ENCODE measurements at places on chromosomes 13 and 19.
A peak's percentile ranks its signal among the peaks of the same experiment; 100 is the strongest.

DNA sequence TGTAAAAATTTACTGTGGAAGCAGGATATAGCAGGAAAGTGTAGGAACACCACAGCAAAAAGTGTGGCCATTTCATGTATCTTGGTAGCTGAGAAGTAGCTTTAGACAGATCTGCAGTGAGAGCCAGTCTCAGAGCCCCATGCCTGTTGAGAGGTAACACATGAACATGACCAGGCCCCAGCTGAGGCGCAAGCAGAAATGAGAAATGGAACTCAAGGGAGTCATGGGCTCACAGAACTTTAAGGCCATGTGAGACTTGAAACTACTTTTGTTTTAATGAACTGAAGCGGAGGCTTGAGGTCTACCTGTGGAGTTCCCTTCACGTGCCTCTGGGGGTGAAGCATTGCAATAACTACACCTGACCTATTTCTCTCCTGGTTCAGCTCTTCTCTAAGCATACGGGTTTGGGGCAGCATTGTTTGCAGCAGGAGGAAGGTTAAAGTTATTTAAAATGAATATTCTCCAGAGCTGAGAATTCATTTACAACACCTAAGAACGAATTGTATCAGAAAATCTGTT, 3.3 kb downstream of the MYO16 start:
- no peak for DNase-seq

DNA sequence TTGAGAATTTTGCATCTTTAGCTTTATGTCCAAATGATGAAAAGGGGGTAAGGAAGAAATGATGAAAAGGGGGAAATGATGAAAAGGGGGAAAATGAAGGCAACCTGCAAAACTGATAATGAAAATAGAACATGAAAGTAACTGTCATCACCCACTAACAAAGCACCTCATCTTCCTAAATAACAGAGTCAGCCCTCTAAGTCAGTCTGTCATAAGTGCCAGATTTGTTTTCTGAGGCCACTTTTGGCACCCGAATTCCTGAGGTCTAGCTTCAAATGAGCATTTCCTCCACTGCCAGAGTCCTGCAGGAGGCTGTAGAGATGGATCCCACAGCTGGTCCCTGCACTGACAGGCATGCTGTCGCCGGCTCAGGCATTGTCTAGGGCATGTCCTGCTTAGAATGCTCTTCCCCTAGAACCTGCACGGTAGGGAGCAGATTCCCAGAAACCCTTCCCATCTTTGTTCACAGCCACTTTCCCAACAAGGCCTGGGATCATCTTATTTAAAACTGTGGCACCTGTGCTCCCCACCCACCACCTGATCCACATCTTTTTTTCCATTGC, 25.3 kb downstream of the RAP2A start:
- no peak for DNase-seq

- no peak for DNase-seq
Measured at GRCh38 chr19:54492568-54492967, 10.1 kb upstream of the LAIR2 start.

DNA sequence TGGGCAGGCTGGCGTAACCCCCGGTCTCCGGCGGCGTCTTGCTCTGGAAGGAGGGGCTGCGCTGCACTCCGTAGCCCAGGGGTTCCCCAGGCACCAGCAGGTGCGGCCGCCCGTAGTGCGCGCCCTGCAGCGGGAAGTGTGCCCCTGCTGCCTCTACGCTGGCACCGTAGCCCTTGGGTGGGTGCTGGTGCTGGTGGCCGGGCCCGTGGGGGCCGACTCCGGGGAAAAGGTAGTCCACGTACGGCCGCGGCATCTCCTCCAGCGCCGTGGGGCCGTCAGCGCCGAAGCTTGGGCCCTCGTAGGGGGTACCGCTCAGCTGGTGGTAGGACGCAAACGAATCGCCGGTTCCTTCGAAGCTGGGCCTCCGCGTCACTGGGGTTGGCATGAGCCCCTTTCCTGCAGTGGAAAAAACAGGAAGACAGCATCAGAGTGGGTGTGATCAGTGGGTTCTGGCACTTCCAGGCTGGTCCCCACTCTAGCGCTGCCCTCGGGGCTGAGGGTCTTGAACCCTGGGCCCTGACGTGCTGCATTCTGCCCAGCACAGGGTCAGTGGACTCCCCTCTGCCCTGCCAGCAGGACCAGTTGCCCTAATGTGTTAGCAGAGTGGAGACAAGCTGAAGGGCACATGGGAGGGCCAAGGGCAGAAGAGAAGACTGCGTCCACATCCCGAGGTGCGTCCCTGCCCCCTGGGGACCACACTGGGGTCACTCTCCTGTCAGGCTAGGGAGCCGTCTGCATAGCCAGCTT, 72.3 kb downstream of the LATS2 start:
- DNase-seq: no peak

- peak; percentile 72 for DNase-seq
Measured at GRCh38 chr19:2186071-2186846, 22.5 kb downstream of the DOT1L start.

DNA sequence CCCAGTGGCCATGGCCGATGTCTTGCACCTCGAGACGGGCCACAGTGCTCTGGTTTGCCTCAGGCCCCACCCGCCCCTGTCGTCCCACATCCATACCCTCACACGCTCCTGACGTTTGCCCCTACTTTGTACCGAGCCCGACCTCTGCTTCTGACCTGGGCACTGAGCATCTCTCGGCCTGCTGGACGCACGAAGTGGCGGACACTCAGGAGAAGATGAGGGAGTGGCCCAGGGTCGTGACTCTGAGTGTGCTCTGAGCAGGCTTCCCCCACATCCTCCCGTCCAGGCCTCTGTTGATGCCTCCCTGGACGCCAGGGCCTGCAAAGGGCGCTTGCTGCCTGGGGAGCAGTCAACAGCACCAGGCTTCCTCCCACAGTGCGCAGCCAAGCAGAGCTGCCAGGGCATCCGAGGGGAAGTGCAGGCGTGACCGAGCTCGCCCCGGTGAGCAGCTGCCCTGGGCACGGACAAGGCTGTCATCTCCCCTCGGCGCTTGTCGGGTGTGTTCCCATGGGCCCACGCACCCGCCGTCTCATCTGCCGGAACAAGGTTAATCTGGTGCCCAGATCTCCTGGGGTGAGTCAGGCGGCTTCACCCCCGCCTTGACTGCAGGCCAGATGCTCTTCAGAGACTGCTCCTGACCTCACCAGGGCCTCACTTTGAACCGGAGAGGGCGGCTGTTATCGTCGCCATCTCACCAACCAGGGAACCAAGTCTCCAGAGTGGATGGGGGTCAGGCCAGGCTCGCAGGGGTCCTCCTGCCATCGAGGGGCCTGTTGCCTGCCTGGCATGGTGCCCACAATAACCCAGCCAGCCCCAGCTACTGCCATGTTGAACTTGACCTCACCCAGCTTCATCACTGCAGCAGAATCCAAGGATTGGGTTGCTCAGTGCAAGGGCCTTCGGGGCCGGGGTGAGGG, 27.2 kb downstream of the COMP start:
- DNase-seq: no peak

DNA sequence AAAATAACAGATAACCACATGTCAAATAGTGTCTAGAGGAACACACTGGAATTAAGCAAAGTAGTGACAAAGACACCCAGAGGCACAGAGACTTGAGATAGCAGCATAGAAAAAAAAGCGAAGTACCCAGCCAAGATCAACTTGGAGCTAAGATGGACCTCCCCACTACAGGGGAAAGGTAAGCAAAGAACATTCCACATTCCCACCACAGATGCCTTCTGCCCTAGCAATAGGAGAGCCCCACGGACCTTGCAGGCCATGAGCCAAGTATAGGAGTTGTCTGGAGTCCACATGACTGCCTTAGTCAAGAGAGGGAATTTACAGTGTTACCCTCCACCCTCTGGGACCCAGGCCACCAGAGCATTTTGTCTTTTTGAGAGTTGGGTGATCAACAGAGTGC, 110.7 kb upstream of the SPRY2 start:
- DNase-seq: no peak

- DNase-seq: no peak
Measured at GRCh38 chr19:7386308-7386707, 37.6 kb downstream of the ARHGEF18 start.

GRCh38 chr13:48126944-48127830, 32.3 kb upstream of the MED4 start:
- DNase-seq: peak; percentile 73

DNA sequence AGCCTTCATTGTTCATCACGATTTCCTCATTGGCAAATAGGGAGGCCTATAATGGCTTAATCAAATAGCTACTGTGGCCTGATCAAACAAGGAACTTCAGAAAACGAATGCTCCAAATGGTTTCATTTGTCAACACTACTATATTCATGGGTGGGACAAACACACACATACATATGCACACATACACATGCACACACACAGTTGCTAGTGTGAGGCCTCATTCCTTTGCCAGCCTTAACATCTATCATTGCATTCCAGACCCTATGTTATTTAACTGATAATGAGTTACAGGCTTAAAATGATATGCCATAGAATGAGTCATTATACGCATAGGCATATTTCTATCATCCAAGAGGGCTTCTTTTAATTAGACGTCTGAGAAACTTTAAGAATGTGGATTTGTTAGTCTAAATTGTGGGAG, 140.2 kb downstream of the KLF5 start:
- DNase-seq: no peak

- DNase-seq: no peak
Measured at GRCh38 chr19:4016903-4017638, 9.5 kb downstream of the PIAS4 start.

DNA sequence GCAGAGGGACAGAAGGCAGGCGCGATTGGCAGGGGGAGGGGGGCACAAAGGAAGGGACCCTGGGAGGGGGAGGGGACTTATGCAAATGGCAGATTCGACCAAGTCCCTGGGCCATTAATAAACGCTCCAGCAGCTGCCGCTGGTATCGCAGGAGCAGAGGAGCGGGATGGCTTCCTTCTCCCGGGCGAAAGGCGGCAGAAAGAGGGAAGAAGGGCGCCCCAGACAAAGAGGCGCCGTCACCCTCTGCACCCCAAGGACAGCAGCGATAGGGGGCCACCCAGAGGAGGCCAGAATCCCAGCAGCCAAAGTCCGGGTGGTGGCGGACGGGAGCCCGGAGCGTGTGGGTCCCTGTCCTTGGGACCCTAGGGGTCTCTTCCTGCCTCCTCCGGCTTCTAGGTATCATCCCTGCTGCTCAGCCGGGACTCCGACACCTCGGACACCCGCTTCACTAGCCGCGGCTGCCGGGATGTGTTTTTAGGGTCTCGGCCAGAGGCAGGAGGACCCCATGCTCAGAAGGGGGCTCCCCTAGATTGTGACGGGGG, 1.9 kb downstream of the PTPRS start:
- DNase-seq: no peak

DNA sequence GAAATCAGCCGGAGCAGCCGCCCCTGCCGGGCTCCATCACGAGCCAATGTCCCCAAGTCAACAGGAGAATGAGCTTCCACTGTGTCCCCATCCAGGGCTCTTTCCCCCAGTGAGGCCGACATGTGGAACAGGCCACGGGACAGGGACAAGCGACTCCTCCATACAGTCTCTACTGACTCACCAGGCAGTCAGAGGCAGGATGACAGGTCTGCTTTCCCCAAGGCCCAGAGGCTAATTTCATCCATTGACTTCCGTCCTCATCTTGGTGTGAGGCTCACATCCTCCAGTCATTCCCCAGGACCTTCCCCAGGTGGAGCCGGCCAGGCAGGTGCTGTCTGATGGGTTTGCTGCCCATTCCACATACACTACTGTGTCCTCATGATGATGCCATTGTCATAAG, 3.5 kb downstream of the CEACAM6 start:
- DNase-seq: no peak

- DNase-seq: no peak
Measured at GRCh38 chr19:44602081-44602480, 11.3 kb upstream of the IGSF23 start.

- no peak for DNase-seq
Measured at GRCh38 chr13:45953082-45953481, 99.5 kb downstream of the ZC3H13 start.

- no peak for DNase-seq
Measured at GRCh38 chr19:19742773-19743172, 9.9 kb upstream of the ZNF14 start.

- DNase-seq: no peak
Measured at GRCh38 chr13:20776751-20777150, 3.0 kb upstream of the EEF1AKMT1 start.

DNA sequence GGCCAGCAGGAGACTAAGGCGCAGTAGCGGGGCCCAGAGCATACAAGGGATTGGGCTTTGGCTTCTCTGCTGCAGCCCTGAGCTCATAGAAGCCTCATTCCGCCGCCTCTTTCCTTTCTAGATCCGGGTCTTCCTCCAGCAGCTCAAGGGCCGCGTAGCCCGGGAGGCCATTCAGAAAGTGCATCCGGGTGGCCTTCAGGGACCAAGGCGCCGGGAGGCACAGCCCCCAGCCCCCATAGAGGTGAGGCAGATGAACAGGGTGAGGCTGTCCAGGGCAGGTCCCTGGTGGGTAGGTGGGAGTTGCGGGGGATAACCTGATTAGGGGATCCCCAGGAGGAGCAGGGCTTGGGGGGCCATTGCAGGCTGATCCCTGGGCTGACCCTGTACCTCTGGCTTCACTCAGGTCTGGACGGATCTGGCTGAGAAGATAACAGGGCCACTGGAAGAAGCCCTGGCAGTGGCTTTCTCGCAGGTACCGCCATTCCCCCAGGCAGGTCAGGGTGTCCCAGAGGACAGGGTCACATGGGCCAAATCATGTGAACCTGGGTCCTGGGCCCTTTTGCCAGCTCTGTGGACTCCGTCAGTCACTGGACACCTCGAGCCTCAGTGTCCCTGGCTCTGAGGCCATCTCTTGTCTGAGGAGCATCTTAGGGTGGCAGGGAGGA, 1.3 kb downstream of the SNAPC2 start:
- DNase-seq: no peak

DNA sequence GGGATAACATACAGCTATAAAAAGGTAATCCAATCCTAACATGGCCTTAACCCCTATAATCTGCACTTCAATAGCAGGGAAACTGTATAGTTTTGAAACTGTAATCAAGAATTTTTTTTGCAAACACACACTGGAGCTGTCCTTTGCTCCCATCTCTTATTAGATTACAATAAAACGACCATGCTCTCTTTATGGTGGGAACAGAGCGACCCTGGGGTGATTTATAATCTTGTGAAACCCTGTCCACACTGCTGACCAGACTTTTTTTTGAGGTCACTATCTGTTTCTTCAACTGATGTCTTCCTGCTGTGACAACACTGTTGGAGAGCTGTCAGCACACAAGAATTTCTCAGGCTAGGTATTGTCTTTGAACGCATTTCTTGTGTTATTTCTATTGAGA, 35.3 kb downstream of the DACH1 start:
- DNase-seq: no peak

DNA sequence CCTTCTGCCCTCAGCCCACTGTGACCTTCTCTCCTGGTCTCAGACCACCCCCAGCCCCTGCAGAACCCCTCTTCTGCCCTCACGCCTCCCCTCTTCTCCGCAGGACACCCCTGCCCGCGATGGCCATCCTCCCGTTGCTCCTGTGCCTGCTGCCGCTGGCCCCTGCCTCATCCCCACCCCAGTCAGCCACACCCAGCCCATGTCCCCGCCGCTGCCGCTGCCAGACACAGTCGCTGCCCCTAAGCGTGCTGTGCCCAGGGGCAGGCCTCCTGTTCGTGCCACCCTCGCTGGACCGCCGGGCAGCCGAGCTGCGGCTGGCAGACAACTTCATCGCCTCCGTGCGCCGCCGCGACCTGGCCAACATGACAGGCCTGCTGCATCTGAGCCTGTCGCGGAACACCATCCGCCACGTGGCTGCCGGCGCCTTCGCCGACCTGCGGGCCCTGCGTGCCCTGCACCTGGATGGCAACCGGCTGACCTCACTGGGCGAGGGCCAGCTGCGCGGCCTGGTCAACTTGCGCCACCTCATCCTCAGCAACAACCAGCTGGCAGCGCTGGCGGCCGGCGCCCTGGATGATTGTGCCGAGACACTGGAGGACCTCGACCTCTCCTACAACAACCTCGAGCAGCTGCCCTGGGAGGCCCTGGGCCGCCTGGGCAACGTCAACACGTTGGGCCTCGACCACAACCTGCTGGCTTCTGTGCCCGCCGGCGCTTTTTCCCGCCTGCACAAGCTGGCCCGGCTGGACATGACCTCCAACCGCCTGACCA, 3.3 kb downstream of the LRFN3 start:
- DNase-seq: no peak

All from cerebellum (tissue), 4 donors.